ENCODE measurements at places on chromosomes 4 and X.

GRCh38 chr4:116018831-116019230, 905.4 kb upstream of the NDST4 start:
- no peak for DNase-seq

DNA sequence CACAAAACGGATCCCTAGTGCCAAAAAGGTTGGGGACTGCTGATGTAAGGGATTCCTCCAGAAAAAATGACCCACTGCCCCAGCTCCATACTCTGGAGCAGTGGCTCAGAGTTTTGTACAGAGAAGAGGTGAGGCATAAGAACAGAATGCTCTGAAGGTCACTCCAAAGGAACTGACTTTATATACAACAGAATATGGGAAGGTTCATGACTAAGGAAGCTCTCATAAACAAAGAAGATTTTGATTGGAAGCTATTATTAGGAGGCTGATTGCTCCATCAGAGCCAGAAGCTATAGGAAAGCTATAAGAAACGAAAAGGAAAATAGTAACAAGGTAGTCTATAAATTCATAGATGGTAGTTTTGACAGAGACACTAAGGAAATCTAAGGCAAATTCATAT, 203.1 kb downstream of the SLC7A11 start:
- DNase-seq: no peak

DNA sequence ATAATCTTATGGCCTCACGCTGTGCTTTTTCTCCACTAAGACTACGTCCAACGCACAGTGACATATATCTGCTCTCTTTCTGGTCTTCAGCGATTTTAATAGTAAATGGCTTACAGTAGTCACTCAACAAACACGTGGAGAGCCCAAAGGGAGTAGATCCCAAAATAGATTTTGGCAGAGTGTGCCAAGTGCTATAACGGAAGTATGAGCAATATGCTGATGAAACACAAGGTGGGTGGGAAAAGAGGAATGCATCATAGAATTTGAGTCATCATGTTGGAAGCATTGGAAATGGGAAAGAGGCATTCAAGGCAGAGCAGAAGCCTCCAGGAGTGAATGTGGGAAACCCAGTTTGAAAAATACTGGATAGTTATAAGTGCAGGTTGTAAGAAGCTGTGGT, 129.1 kb upstream of the LDB2 start:
- DNase-seq: peak; percentile 91

DNA sequence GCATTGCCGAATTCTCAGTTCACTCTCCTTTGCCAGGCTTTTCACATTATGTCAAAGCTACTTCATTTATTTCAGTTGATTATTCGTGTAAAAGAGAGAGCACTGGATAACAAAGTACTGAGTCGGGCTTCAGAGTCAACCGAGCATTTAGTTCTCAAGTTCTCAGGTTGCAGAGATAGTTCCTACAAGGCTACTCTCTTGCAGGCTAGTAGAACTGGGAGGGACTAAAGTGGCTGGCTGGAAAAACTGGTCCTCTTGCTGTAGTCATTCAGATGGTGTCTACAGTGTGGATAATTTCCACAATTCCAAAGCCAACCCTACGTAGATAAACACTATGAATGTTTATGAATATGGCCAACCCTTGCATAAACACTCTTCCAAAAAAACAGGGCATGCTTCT, 4.6 kb upstream of the CCNG2 start:
- no peak for DNase-seq

- DNase-seq: no peak
Measured at GRCh38 chrX:150841456-150842197, 56.8 kb downstream of the CD99L2 start.

DNA sequence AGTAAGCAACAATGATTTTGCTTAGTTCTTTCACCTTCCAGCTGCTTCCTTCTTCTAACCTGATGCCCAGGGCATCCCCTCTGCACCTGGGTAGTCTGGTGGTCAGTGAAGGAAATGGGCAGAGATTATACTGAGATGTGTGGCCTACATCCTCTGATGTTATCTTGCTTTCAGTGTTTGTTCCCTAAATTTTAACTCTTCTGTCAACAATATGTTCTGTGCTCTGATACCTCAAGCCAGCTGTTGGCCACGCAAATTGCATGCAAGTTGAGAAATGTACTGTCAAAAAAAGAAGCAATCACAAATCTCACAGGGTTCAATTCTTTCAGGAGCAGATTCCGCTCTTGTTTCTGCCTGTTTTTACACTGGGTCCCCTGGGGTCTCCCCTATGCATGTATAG, 73.8 kb downstream of the FBXW7 start:
- DNase-seq: no peak
